ENCODE measurements at places on chromosomes 6 and 20.

DNA sequence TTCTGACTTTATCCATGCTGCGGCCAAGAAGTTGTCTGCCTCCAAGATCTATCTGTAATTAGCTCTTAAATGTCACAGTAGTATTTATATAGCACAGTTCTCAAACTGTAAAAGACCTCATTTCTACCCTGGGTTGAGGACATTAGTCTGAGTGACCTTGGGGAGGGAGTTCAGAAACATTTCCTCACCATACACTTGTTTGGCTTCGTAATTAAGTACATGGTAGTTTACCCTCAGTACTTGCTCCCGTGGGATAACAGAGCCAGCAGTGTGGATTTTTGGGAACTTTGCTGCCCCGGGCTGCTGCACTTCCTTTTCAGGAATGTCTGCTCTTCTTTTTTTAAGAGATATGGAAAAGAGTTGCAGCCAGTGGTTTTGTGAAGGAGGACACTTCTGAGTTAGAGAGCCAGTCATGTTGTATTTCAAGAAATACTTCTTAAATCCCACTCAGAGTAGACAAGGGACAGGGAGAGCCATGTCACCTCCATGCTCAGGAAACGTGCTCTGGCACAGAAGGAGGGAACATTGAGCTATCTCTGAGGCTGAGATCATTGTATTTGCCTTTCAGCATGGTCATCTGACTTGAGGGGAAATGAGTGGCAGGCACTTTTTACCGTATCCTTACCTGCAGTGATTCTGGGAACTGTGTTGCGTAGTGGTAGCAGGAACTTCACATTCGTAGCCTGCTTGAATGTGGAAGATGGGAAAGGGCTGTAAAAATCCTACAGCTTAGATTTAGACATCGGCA, 33.6 kb downstream of the RPRD1B start:
- DNase-seq = no peak

- no peak for DNase-seq
Measured at GRCh38 chr20:20606050-20606449, 106.4 kb downstream of the RALGAPA2 start.

- DNase-seq = no peak
Measured at GRCh38 chr20:52054123-52054522, 137.5 kb downstream of the ZFP64 start.

DNA sequence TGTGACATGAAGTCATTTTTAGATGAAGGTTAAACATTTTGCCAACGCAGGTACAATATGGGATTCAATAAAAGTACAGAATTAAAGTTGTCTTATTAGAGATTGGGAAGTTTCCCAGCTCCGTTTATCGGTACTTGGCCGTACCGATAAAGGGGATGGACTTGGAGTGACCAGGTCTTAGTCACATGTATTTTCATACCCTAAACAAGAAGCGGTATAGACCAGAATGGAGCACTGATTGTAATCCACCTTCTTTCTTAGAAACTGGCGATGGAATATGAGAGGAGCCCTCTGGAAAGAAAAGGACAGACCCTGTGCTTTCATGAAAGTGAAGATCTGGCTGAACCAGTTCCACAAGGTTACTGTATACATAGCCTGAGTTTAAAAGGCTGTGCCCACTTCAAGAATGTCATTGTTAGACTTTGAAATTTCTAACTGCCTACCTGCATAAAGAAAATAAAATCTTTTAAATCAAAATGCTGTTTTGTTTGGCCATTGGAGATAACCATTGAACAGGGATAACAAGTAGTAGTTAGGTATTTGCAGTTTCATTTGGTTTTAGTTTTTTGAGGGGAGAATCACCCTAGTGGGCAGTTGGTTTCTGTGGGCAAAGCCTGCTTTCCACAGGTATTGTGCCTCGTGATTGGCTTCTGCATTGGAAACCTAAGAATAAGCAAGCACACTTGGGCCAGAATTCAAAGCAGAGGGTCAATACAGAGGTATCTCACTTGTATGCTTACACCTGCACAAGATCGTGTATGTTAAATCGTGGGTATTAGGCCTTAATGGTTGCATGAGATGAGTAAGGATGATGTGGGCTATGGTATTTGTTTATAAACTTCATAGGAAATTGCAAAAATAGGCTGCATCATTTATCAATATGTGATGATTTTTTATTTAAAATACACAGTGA, 11.2 kb upstream of the ZNFX1 start:
- peak; percentile 24 for DNase-seq

DNA sequence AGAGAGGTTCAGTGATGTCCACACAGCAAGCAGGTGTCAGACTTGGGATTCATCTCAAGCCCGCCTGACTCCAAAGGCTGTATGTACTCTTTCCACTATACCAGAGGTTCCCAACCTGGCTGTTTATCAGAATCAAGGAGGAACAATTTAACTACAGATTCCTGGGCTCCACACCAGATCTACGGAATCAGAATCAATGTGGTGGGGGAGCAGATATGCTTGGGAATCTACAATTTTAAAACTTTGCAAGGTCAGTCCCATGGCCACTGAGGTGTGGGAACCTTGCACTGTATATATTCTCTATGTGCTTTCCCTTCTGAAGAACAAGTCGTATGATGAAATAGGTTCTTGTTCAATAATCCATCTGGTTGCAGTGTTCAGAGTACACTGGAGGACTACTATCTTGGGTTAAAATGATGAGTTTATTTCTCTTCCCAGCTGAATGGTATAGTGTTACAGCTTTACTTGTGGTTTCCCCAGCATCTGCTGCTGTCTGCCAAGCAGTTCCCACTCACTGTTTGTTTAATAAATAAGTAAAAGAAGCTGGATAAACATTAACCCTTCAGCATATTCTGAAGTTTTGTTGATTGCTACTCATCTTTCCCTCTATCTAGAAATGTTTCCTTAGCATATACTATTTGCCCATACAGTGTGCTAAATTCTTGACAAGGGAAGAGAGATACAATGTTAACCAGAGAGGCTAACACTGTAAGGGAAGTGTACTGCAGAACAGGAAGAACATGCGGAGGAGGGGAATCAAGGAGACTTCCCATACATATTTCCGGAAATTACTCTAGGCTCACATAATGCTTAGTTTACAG, 9.9 kb downstream of the TTI1 start:
- DNase-seq = peak; percentile 16

DNA sequence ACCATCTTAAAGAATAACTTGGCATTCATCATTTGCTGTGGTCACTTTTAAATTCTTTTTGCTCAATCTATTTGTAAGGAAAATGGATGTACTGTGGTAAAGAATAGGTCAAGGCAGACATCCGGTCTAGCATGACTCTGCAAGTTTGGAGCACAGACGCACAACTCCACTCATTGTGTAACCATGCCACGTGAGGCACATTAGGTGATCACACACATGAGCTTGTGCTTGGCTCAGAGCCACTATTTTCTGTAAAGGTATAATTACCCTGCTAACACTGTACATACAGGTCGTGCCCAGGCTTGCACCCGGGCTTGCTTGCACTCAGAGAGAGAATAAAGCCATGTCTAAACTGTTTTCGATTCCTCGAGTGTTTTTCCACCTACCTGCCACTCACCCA, 1289.1 kb upstream of the ADGRB3 start:
- DNase-seq = no peak

DNA sequence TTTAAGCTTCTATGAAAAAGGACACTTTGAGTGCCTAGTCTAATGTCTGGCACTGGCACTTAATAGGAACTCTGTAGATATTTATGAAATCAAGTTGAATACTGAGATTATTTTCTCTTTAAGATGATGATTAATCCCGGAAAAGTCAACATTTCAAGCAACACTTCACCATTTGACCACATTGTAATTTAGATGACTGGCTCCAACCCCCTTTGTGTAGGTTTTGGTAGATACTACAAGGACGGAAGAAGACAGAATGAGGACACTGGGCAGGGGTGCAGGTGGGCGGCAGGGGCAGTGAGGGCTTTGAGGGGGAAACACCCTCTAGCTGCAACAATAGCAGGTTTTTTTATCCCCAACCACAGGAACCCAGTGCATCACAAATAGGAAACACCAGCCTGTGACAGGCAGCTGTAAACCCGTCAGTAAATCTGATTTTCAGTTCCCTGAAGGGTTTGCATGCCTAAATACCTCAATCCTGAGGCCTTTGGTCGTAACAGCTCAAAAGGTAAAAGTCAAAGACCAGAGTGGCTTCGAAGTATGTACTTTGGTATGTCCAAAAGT, 4.6 kb downstream of the DTNBP1 start:
- no peak for DNase-seq

- DNase-seq = peak; percentile 70
Measured at GRCh38 chr6:72952808-72953630, 272.3 kb downstream of the KHDC1L start.

DNA sequence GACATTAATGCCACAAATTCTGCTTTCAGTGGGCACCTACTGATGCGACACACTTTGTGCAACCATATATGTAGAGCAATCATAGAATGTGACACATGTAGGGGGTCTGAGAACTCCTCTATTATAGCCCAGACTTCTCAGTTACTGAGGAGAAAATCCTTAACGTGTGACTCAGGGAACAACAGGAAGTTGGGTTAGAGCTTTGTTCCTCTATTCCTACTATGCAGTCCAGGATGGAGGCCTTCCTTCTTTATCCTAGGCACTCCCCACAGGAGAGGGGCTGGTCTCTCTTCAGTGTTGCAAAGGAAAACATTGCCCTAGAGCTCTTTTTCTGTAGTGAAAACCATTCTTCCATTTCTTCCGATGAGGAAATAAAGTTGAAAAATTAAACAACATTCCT, 39.6 kb upstream of the RCAN2 start:
- no peak for DNase-seq

DNA sequence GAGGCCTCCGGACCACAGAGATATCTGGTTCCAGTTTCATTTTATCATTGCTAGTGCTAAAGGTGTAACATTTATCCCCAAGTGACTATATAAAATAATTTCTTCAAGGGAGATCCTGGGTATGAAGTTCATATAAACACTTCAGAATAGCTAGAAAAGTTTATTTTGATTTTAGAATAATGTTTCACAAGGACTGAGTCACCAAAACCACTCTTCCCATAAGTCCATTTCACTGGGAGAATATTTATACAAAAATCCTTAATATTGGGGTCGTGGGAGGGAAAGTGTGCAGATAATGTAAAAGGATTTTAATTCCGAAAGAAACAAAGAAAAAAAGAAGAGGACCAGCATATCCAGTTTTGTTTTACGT, 128.1 kb downstream of the ISM1 start:
- no peak for DNase-seq

GRCh38 chr6:7324520-7324919, 11.5 kb upstream of the SSR1 start:
- no peak for DNase-seq

GRCh38 chr6:146948790-146949342, 255.4 kb upstream of the STXBP5 start:
- DNase-seq = no peak

DNA sequence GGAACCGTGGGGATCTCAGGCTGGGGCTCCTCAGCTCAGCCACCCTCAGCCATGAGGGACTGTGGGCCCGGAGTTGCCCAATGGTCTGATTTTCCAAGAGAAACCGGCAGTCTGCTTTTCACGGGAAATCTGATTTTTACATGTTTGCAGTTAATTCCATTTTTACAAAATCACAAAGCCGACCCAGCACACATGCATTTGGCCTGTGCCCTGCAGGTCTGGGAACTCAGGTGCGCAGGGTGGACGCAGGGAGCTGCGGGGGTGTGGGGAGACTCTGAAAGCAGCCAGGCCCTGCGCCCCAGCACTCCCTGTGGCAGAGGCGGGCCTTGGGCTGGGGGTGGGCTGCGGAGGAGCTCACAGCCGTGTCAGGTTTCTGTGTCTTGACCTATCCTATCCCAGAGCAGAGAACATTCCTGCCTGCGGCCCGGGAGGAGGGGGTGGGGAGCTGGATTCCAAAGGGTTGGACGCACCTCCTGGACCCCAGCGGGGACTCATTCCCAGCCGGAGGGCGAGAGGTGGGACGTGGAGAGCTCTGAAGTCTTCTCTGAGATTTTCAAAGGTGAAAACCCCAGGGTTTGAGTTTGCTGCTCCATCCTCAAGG, 60.6 kb downstream of the ADNP start:
- no peak for DNase-seq

GRCh38 chr6:3557336-3557735, 100.5 kb upstream of the SLC22A23 start:
- no peak for DNase-seq

DNA sequence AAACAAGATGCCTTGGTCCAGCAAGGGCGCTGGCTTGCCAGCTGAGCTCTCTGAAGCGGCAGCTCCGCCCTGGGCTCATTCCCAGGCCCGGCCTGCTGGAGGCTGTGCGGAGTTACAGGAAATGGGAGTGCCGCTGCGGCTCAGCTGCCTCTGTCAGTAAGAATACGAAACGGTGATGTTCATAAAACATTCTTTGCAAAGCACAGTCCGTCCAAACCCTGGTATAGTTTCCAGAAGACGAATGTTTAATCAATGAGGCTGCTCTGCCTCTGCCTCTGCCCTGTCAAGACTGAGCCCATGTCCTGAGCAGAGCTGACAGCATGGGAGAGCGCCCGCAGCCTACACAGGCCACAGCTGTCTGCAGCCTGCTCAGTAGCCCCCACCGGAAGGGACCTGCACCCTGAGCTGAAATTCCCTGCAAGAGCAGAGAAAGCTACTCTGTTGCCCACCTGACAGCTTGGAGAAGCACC, 153.3 kb upstream of the SNX9 start:
- DNase-seq = peak; percentile 78

GRCh38 chr6:160678230-160678629, 14.2 kb upstream of the LPA start:
- DNase-seq = no peak

DNA sequence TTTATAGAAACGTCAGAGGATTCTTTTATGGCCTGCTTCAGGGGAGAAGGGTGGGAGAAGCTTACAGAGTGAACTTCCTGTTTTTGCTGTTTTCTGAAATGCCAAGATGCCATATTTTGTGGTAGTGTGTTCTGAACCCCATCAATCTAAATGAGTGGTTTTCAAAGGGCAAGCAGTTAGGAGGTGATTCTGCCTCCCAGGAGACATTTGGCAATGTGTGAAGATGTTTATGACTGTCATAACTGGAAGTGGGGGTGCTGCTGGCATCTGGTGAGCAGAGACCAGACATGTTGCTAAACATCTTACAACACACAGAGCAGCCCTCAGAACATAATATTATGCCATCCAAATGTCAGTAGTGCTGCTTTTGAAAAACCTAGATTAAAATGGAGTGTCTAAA, 6.0 kb upstream of the PRL start:
- DNase-seq = no peak

GRCh38 chr6:870096-870495, 177.2 kb upstream of the EXOC2 start:
- DNase-seq = no peak

Measured in EL (cell line).